GM06990 (cell line): ENCODE measurements at places on chromosomes 16 and 17.

DNA sequence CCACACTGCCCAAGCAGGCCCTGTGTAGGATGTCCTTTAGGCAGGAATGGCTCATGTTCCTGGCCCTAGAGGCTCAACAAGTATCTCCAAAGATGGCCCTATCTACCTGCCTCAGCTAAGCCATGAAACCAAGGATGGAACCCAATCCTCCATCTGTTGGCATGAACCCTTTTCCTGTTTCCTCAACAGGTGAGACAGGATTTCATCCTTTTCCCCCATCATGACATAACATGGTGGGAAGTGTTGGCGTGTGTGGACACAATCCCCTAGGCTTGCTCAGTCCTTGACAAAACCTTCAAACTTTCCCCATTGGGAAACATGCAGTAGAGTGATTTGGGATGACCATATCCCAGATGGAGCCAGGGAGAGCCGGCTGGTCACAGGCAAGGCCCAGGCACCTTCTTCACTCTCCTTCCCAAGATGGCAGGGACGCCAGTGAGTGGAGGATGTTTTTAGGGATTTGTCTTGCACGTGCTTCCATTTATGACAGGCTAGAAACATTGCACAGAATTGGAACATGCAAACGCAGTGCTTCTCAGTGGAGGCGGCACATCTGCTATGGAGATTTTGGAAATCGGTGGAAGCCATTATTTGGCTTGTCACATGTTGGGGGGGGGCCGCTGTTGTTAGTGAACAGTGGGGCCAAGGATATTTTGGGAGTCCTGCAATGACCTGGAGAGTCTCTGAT, 77.0 kb downstream of the MYH11 start:
- no peak for DNase-seq

DNA sequence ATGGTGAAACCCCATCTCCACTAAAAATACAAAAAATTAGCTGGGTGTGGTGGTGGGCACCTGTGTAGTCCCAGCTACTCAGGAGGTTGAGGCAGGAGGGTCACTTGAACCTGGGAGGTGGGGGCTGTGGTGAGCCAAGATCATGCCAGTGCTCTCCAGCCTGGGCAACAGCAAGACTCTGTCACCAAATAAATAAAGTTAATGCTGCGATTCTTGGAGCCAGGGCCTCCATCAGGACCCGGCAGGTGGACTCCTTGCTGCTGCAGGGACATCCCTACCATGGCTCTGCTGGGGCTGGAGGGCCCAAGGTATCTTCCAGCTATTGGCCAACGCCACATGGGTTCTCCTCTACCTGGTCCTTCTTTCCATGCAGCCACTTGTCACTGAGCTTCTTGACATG, 82.5 kb upstream of the CACNG5 start:
- no peak for DNase-seq

- DNase-seq, result no peak
Measured at GRCh38 chr17:74831444-74832146, 28.1 kb downstream of the GRIN2C start.

DNA sequence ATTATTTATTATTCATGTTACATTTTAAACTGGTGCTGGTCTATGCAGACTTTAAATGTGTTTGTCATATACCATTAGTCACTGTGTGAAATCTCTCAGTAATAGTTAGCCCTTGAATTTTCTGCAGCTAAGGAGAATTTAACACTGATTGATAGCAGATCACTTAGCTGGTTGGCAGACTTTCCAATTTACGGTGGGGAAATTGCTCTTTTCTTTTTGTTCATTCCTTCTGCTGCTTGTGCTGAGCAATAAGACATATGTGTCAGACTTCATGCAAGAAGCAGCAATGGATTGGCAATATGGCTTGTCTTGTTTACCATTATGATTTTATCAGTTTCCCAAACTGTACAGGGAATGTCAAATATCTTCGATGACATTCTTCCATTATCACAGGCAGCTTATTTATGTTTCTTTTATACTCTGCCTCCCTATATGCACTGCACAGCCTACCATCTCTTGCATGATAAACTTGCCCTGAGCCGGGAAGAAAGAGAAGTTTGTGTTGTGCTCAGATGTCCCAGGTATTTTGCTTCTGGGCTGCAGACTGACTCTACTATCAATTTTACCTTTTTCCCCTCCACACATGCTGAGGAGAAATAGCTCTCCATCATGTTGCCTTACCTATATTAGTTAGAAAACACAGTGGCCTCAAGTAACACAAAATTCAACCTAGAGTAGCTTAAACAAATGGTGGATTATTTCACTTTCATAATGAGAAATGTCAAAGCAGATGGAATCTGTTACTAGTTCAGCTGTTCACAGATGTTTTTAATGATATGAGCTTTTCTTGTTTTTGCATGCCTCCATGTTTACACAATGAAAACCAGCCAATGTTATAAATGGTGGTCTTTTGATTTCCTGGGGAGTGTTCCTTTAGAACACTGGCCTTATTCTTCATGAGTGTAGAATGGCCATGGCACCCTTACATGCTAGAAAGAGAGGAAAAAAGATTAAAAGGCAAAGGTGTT, 968.1 kb upstream of the GOT2 start:
- DNase-seq, result no peak

DNA sequence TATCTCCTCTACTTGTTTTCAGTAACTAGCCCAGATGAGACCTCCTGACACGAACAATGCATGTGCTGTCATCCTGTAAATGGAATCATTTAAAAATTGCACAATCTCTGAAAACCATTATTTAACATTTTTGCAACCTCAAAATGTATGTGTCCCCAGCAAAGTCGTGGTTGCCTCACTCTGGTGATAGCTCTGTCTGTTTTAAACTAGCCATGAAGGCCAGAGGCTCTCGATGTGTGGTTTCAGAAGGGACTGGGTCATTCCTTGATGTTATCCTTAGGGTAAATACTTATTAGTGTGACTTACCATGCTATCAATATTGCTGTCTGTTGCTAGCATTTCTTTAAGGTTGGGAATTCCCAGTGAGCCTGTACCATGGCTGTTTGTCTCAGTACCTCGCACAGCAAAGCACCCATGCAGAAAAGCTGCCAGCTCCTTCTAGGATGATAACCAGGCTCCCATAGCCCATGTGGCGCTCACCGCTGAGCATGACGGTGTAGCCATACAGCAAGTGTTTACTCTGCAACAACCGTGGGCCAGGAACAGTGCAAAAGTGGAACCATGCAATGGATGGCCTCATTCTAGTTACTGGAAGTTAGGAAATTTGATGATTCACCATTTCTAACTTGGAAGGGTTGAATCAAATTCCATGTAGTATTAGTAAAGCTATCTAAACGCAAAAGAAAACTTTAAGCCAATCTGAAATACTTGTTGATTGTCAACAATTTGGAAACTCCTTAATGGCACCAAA, 2.9 kb upstream of the PGS1 start:
- no peak for DNase-seq

GRCh38 chr17:73371836-73372235, 60.0 kb upstream of the CDC42EP4 start:
- DNase-seq, result no peak

DNA sequence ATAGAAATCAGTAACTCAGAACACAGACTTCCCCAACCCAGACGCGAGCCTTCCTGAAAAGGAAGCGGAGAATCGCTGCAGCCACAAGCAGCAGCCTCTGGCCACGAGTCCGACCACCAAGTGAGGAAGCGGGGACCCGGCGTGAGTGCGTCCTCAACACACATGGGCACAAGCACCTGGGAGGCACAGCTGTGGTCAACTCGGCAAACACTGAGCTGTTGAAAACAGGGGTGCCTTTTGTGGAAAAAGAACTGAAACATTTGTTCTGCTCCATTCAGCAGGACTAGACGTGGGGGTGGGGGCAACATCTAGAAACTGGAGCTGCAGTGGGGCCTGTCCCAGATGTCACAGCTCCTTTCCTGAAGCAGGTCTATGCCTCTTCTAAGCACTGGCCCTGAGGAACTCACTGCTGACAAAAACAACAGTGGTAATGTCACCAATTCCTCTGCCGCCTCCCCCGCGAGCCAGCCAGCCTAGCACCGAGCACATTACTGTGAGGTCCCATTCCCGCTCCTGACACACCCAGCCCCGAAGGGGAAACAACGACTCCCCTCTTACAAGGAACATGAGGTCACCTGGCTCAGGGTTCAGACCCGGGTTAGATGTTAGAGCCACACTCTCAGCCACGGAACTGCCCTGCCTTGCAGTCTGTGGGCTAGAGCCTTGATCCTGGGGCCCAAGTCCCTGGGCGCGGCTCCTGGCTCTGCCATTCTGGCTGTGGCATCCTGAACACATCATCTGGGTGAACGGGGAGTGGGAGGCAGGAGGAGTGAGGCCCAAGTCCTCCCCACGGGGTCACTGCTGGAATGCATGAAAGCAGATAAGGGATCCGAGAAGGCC, 29.0 kb downstream of the KDM8 start:
- peak; percentile 58 for DNase-seq

DNA sequence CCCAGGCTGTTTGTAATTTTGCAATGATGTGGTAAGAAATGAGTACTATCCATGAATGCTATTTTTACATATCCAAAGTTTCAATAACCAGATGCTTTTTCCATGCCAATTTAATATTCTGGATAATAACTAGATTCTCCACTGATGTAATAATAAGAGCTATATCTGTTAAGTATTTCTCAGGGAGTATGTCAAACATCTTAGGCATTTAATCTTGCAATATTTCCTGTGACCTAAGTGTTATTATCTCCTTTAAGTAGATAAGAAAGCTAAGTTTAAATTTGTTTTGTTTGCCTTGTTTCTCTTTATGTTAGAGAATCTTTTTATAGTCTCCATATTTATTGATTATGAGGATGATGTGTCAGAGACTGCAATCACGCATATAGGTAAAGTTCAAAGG, 32.3 kb upstream of the HS3ST3A1 start:
- no peak for DNase-seq

DNA sequence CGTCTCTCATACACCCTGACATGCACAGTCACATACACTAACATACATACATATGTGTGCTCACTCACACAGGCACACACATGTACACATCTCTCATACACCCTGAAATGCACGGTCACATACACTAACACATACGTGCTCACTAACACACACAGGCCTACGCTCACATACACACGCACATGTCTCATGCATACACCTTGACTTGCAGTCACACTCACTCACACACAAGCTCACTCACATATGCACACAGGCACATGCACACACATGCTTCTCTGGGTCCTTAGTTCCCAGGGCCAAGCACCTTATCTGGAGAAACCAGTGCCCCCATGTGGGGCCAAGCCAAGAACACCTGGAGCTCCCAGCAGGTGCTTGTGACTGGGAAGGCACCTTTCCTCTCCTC, 240.3 kb downstream of the RBFOX3 start:
- DNase-seq, result no peak

- DNase-seq, result no peak
Measured at GRCh38 chr17:80160536-80160935, 9.3 kb upstream of the CARD14 start.

- no peak for DNase-seq
Measured at GRCh38 chr17:60161598-60162330, 12.0 kb downstream of the CA4 start.

DNA sequence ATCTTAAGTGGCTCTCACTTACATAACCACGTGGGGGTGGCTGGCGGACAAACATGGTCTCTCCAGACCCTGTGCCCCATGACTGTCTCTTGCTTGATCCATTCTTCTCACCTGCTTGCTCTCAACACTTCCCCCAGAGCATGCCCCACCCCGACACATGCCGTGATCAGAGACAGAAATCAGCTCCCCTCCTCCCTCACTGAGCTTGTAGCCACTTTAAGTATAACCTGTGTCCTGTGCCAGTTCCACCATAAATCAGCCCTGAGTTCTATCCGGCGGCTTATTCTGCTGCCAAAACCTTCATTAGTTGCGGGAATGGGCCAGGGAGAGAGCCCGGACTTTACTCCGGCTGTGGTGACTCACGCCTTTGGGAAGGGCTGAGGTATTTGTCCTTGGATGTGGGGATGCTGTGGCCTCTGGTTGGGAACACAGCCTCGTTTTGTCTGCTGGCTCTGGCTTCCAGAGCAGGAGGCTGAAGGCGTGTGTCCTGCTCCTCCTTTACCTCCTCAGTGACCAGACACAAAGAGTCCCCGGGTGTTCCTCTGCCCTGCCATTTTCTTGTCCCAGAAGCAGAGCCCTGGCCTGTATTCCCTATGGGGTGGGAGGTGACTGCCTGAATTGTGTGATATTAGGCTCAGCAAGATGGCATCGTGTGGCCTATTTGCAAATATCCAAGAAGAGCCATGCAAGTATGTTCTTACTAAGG, 21.1 kb downstream of the ANKRD40 start:
- DNase-seq, result no peak

GRCh38 chr17:74796866-74797265, 20.7 kb upstream of the NAT9 start:
- no peak for DNase-seq

- peak; percentile 93 for DNase-seq
Measured at GRCh38 chr17:3911271-3912053, 4.8 kb downstream of the P2RX1 start.

DNA sequence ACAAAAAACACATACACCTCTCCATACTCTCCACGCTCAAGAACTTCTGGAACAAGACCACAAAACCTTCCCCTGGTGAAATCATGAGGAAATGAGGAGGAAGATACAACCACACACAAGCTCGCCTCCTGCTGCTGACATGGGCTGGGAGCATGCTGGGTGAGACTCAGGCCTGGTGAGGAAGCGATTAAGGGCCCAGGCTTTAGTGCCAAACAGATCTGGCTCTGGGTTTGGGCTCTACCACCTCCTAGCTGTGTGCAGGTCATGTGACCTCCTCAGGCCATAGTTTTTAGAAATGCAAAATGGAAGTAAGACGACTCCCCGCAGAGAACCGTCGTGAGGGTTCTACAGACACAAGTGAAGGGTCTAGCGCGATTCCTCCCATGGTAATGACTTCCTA, 41.3 kb downstream of the VAC14 start:
- no peak for DNase-seq

- peak; percentile 62 for DNase-seq
Measured at GRCh38 chr17:18258356-18259038, at the start of gene FLII. FLII (minus strand) TSS chr17:18258738; CDS start chr17:18258690, 48 bp downstream.

- no peak for DNase-seq
Measured at GRCh38 chr17:62892870-62893338, 73.1 kb upstream of the TANC2 start.

DNA sequence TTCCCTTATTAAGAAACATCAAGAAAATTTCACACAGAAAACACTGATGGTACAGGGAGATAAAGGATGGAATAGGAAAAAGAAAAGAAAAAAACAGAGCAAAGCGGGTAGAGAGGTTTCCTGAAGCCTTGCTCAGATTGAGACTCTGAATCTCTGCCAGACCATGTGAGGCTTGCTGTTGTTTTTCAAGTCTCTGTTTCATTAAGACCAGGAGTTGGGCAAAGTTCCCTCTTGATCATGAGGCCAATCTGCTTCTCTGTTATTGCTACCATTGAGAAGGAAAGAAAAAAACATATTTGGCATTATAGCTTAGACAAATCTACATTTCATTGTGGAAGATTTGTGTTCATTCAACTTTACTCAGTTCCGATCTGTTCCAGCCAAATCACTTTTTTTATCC, 201.6 kb upstream of the SOX9 start:
- DNase-seq, result no peak

- no peak for DNase-seq
Measured at GRCh38 chr16:69691980-69692911, 34.1 kb downstream of the NQO1 start.
